ENCODE measurements at places on chromosomes 7 and 10. TPM values are rescaled to one million over a fixed set of nuclear protein-coding genes. Genes with fewer than 3 reads are reported as not detected.

Gene UBE2D4
- polyA plus RNA-seq, result 8.3 TPM

Gene GRID1
- polyA plus RNA-seq, result 0.04 TPM

Gene ZNF438
- 3.2 TPM for polyA plus RNA-seq

Gene ATP6V0A4
- polyA plus RNA-seq, result 4.4 TPM

Gene SLIT1
- 0.02 TPM for polyA plus RNA-seq

Gene OIT3
- polyA plus RNA-seq, result 0.04 TPM

Gene CPEB3
- polyA plus RNA-seq, result 1.9 TPM

Gene HECTD2
- 4.8 TPM for polyA plus RNA-seq

Gene PRRT4
- polyA plus RNA-seq, result 0.45 TPM

Gene SYT15B
- polyA plus RNA-seq, result 0.67 TPM

Gene C10orf105
- polyA plus RNA-seq, result 0.04 TPM

Gene UBTD1
- 6.7 TPM for polyA plus RNA-seq

Gene GDF10
- 0.33 TPM for polyA plus RNA-seq

Gene NEUROD6
- 0.01 TPM for polyA plus RNA-seq

Gene TSPAN15
- polyA plus RNA-seq, result 8.0 TPM

Gene MRLN
- polyA plus RNA-seq, result not detected

Gene RHOBTB1
- polyA plus RNA-seq, result 0.73 TPM

Gene CPA2
- 0.14 TPM for polyA plus RNA-seq

Gene LDB1
- 36.5 TPM for polyA plus RNA-seq

Gene TRIM50
- polyA plus RNA-seq, result not detected

Gene C10orf90
- 0.05 TPM for polyA plus RNA-seq
